ENCODE measurements at places on chromosomes 6 and 20. TPM values are rescaled to one million over a fixed set of nuclear protein-coding genes. Genes with fewer than 3 reads are reported as not detected.

Gene AK9
- total RNA-seq, result 3.5 TPM

Gene KCNQ5
- 14.6 TPM for total RNA-seq

Gene CST7
- 48.5 TPM for total RNA-seq

Gene CABLES2
- 3.2 TPM for total RNA-seq

Gene CEBPB
- total RNA-seq, result 27.2 TPM

Gene RWDD2A
- total RNA-seq, result 1.6 TPM

Gene TUBB1
- not detected for total RNA-seq

Gene HCRTR2
- not detected for total RNA-seq

Gene HLA-B
- 2,968 TPM for total RNA-seq

Gene SLC17A2
- not detected for total RNA-seq

Gene REV3L
- 27.6 TPM for total RNA-seq

Gene ACTL10
- 2.4 TPM for total RNA-seq

Gene TPX2
- total RNA-seq, result 113 TPM

Gene SPTLC3
- total RNA-seq, result 0.77 TPM

Gene VGLL2
- total RNA-seq, result not detected

Gene MUC22
- not detected for total RNA-seq

Gene HLA-DRA
- 9.2 TPM for total RNA-seq

Gene DCDC2
- total RNA-seq, result not detected

Gene JPH2
- 0.54 TPM for total RNA-seq

Gene TNFRSF6B
- not detected for total RNA-seq

Gene EPHA7
- not detected for total RNA-seq

Data from activated CD8-positive, alpha-beta T cell treated with anti-CD3 and anti-CD28 coated beads for 36 hours (primary cell).